ENCODE measurements at places on chromosomes 13 and 19.

- no peak for DNase-seq
- no peaks in the 10 kb centered on the region for H3K36me3 ChIP-seq
- peaks cover 14% of the 10 kb centered on the region for H3K4me1 ChIP-seq
- H3K27me3 ChIP-seq = peaks cover 6% of the 10 kb centered on the region
- H3K27ac ChIP-seq = no peak overlapping the region
- H3K4me3 ChIP-seq = no peak overlapping the region
Observed at GRCh38 chr13:43191546-43191945, 168.2 kb downstream of the DNAJC15 start.

DNA sequence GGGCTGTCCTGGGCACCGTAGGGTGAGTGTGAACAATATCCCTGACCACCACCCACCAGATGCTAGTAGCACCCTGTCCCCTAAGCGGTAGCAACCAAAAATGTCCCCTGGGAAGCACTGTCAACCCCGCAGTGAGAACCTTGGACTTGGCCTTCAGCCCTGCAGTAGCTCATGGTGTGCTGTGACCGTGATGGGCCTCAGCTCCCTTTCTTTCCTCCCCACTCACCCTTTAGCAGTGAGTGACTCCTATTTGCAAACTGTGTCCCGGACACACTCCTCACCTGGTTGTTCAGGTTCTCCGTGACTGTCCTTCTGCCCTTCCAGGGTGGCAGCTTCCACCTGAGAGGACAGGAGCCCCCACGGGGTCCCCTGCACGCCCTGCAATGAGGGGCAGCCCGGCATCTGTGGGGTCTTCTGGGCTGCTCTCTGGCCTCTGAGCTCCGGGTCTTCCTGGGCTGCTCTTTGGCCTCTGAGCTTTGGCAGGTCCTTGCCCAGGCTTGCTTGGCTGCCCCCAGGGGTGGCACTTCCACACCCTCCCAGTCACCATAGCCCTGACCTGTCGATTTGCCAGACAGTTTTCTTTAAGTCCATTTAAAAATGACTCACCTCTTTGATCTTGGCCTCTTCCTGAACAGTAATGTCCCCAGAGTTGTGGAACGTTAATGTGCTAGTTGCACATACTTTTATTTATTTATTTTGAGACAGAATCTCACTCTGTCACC is 3.8 kb downstream of the KDM4B start:
- H3K36me3 ChIP-seq = peaks cover 6% of the 10 kb centered on the region
- DNase-seq = no peak
- peaks cover 78% of the 10 kb centered on the region for H3K4me1 ChIP-seq
- peak overlapping the region; percentile 30 for H3K4me3 ChIP-seq
- no peak overlapping the region for H3K27ac ChIP-seq

- H3K36me3 ChIP-seq = no peaks in the 10 kb centered on the region
- peaks cover 28% of the 10 kb centered on the region for H3K27me3 ChIP-seq
- no peak for DNase-seq
Observed at GRCh38 chr19:46239193-46240024, 9.9 kb downstream of the IGFL1 start.

DNA sequence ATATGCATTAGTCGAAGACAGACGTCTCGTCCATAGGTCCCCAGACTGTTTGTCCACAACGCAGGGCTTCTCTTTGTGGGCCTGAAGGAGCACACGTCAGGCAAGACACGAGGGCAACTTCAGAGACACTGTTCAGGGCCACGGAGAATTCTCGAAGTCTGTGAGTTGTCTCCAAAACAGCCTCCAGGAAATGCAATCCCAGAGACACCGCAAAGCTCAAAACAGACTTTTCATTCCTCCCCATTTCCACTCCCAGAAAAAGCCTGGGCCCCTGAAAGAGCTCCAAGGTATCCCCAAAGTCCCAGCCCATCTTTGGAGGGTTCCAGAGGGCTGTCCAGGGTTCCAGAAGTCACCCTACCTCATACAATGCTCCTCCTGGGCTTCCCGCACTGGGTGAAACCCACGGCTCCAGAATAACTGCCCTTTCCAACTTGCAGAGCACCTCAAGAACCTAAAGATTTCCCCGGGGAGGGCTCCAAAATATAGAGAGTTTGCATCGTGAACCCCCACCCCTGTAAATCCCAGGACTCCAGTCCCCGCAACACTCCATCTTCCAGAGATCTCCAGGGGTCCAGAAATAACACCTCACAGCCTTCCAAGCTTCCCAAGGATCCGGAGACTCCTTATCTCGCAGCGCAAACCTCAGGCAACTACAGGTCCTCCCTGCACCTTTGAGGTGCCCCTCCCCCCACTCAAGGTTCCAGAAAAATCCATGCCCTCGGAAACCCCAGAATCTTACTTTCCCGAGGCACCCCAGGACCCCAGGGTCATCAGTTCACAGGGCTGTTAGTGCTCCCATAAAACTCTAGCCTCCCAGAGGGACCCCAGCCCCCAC is 687 bp upstream of the FTL start:
- peaks cover 39% of the 10 kb centered on the region for H3K36me3 ChIP-seq
- peaks cover 63% of the 10 kb centered on the region for H3K4me1 ChIP-seq
- peaks cover 7% of the 10 kb centered on the region for H3K27me3 ChIP-seq
- H3K27ac ChIP-seq = peak overlapping the region; percentile 94

GRCh38 chr19:46620716-46621115 is 4.2 kb downstream of the PTGIR start:
- peaks cover 9% of the 10 kb centered on the region for H3K27me3 ChIP-seq
- peak overlapping the region; percentile 50 for H3K4me3 ChIP-seq
- DNase-seq = no peak
- no peaks in the 10 kb centered on the region for H3K36me3 ChIP-seq

DNA sequence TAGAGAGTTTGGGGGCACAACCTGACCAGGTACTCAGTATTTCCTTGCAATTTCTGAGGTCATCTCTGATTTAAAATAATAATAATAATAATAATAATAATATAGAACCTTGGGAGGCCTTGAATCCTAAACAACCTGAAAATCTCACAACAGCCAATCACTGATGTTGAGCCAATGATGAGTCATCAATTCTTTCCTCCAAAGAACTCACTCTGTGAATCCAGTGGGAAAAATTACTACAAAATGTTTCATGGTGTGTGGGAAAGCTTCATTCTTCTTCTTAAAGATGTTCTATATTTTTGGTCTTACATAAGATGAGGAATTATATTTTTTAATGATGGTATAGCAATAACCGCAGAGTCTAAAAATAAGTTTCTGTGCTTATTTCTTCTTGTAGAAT is 594.6 kb downstream of the EFNB2 start:
- H3K27ac ChIP-seq = no peak overlapping the region
- DNase-seq = no peak
- H3K27me3 ChIP-seq = no peaks in the 10 kb centered on the region
- H3K36me3 ChIP-seq = no peaks in the 10 kb centered on the region
- peaks cover 31% of the 10 kb centered on the region for H3K4me1 ChIP-seq

GRCh38 chr19:47790398-47790814 is 11.9 kb downstream of the SELENOW start:
- H3K27ac ChIP-seq = no peak overlapping the region
- H3K27me3 ChIP-seq = peaks cover 8% of the 10 kb centered on the region
- peak; percentile 96 for DNase-seq
- H3K4me1 ChIP-seq = peaks cover 14% of the 10 kb centered on the region
- peaks cover 2% of the 10 kb centered on the region for H3K36me3 ChIP-seq

GRCh38 chr19:41876847-41877832 is at the start of gene CD79A:
TSS of gene CD79A (plus strand) at chr19:41877279. CDS start at chr19:41877305, 26 bp downstream.
- no peak for DNase-seq
- peaks cover 47% of the 10 kb centered on the region for H3K27me3 ChIP-seq
- H3K4me1 ChIP-seq = peaks cover 22% of the 10 kb centered on the region
- peaks cover 4% of the 10 kb centered on the region for H3K36me3 ChIP-seq
- no peak within 1 kb of the TSS for H3K27ac ChIP-seq
- no peak within 1 kb of the TSS for H3K4me3 ChIP-seq

- H3K27me3 ChIP-seq = peaks cover 4% of the 10 kb centered on the region
- H3K4me3 ChIP-seq = no peak overlapping the region
- no peak overlapping the region for H3K27ac ChIP-seq
- H3K36me3 ChIP-seq = no peaks in the 10 kb centered on the region
- no peaks in the 10 kb centered on the region for H3K4me1 ChIP-seq
Observed at GRCh38 chr13:103006641-103007426, 59.4 kb downstream of the SLC10A2 start.

DNA sequence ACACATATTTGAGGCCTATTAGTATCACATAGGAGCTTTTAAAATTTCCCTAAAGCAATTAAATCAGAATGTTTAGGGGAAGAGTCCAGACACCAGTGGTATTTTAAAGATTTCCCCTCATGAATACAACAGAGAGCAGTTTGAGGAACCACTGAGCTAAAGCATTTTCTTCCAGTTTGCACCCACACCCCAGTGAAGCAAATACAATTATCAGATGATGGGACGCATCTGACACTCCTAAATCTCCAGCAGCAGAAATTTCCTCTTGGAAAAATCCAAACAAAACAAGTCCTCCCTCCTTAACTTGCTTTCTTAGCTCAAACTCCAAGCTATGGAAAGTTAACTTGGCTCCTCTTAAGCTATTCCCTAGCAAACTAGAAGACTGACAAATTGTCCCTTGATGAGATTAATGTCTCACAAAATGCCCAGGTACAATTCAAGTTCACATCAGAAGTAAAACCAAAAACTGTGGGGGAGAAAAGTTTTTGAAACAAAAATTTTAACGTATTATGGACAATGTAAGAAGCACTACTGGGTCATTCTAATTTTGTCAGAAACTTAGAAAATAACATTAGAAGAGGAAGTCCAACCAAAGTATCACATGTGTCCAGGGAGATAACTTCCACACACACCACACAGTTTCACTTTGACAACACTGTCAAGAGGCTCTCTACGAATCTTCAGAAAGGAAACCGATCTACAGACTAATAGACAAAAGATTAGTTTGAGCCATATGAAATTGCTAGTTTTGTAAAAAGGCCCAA is 74.1 kb downstream of the ABCC4 start:
- H3K36me3 ChIP-seq = peaks cover 20% of the 10 kb centered on the region
- no peak overlapping the region for H3K4me3 ChIP-seq
- DNase-seq = no peak
- H3K4me1 ChIP-seq = peaks cover 11% of the 10 kb centered on the region
- peaks cover 2% of the 10 kb centered on the region for H3K27me3 ChIP-seq

- no peaks in the 10 kb centered on the region for H3K36me3 ChIP-seq
- peak overlapping the region; percentile 91 for H3K4me3 ChIP-seq
- peaks cover 8% of the 10 kb centered on the region for H3K27me3 ChIP-seq
- H3K4me1 ChIP-seq = peaks cover 34% of the 10 kb centered on the region
Observed at GRCh38 chr13:102591988-102592781, 4.6 kb upstream of the TPP2 start.

- no peak overlapping the region for H3K27ac ChIP-seq
- no peak for DNase-seq
- no peak overlapping the region for H3K4me3 ChIP-seq
- peaks cover 13% of the 10 kb centered on the region for H3K4me1 ChIP-seq
- peaks cover 7% of the 10 kb centered on the region for H3K27me3 ChIP-seq
Observed at GRCh38 chr13:100753376-100753775, 78.8 kb upstream of the TMTC4 start.

DNA sequence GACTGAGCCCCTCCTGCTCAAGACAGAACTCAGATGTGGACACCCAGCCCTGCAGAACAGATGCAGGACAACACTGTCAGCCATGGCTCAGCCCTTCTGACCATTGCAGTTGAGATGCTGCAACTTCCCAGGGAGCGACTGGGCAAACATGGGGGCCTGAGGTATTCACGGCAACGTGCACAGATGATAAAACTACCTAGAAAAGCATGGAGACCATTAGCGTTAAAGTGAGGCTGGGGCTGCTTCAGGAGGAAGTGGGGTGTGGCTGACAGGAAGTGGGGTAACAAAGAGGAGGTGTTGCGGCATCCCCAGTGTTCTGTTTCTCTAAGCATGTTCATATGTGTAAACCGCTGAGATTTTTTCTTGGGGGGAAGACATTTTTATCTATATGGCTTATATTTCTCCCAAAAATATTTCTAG is 1.3 kb upstream of the SIGLEC9 start:
- H3K4me1 ChIP-seq = peaks cover 12% of the 10 kb centered on the region
- DNase-seq = no peak
- H3K27ac ChIP-seq = no peak overlapping the region
- no peak overlapping the region for H3K4me3 ChIP-seq
- H3K27me3 ChIP-seq = peaks cover 38% of the 10 kb centered on the region
- H3K36me3 ChIP-seq = no peaks in the 10 kb centered on the region

DNA sequence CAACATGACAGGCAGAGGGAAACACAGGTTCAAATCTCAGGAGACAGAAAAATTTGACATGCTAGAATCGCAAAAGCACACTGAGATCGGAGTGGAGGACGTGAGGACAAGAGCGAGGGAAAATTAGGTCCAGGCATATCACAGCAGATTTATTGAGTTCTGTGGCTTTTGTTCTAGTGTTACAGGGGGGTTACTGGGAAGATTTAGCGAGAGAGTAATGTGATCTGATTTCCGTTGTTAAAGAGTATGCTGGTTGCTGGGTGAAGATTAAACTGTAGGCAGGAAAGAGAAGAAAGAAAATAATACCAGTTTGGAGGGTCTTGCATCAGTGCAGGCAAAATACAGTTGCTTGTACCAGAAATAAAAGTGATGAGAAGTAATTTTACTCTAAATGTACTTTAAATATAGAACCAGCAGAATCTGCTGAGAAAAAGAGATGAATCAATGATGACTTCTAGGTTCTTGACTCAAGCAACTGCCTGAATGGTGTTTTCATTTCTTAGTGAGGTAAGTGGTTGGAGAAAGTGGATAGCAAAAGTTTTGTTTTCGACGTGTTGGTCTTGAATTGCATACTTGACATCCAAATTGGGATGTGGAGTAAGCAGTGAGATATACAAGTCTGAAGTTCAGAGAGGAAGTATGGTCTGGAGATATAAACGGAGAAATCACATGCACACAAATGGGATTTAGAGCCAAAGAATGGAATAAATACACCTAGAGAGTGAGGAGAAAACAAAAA is 35.7 kb downstream of the UFM1 start:
- no peaks in the 10 kb centered on the region for H3K36me3 ChIP-seq
- no peaks in the 10 kb centered on the region for H3K27me3 ChIP-seq
- no peaks in the 10 kb centered on the region for H3K4me1 ChIP-seq
- H3K27ac ChIP-seq = no peak overlapping the region

DNA sequence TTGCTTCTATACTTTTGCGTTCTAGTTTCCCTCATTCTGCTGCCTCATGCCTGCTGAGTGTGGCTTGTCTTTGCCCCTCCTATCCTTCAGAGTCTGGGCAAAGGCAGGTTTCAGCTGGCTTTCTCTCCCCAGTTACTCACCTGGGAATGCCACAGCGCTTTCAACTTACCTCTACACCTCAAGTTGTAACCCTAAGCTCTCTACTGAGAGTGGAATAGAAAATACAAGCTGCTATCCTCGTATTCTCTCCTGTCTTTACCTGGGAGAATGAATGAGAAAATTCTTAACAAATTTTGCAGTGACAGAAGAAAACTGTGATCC is 316.3 kb upstream of the KLF12 start:
- H3K27ac ChIP-seq = no peak overlapping the region
- H3K4me3 ChIP-seq = no peak overlapping the region
- H3K27me3 ChIP-seq = no peaks in the 10 kb centered on the region
- DNase-seq = no peak
- H3K36me3 ChIP-seq = no peaks in the 10 kb centered on the region

GRCh38 chr13:72540881-72541280 is 186.5 kb downstream of the MZT1 start:
- peaks cover 8% of the 10 kb centered on the region for H3K4me1 ChIP-seq
- no peak for DNase-seq
- H3K4me3 ChIP-seq = no peak overlapping the region
